ENCODE measurements at places on chromosomes 6 and 20.

DNA sequence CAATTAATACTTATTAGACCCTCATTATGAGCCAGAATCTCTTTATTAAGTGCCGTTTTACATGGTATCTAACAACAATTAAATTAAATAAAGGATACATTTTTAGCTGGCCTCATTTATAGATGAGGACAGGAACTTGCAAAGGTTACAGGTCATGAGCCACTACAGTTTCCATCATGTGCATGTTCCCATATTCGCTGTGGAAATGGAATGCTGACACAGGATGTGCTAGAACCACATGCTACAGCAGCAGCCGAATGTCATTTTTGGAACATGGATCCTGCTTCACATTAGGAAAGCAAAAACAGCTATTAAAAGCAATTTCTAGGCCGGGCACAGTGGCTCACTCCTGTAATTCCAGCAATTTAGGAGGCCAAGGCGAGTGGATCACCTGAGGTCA lies 5.9 kb downstream of the SLC18B1 start:
- DNase-seq: no peak

GRCh38 chr6:31405996-31406395 lies 2.6 kb downstream of the MICA start:
- no peak for DNase-seq

DNA sequence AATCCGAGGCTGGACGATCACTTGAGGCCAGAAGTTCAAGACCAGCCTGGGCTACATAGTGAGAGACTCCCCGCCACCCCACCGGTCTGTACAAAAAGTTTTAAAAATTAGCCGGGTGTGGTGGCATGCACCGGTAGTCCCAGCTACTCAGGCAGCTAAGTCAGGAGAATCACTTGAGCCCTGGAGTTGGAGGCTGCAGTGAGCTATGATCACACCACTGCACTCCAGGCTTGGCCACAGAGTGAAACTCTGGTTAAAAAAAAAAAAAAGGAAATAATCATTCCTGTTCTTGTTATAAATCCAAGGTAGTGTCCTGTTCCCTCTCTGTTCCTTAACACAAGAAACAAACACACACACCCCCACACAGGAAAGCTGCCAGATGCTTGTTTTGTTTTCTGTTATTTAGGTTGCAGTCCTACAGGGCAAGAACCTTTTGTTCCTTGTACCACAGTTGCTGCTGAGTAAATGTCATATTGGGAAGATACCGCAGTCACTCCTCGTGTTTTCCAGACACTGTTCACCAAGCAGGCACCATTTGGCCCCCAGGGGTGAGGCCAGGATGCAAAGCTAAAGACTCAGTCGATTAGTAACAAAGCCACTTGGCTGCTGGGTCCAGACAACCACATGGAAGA lies 28.9 kb downstream of the ASIP start:
- peak; percentile 95 for DNase-seq

DNA sequence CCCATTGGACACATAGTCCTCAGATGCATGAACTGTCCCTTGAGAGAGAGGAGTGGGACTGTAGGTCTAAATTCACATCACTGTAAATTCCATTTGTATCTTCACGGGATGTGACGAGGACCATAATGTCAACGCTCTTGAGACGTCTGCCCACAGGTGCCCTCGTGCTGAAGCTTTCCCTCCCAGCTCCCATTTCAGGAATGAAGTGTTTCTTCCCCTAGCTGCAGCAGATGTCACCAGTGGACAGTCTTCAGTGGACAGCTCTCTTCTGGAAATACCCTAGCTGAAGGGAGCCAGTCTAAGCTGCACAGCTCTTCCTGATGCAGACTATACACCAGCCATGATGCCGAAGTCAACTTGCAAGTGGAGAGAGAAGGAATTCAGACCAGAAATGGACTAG lies 217.4 kb upstream of the ECI2 start:
- no peak for DNase-seq

GRCh38 chr6:125597411-125598253 lies 151.8 kb upstream of the HEY2 start:
- peak; percentile 58 for DNase-seq

DNA sequence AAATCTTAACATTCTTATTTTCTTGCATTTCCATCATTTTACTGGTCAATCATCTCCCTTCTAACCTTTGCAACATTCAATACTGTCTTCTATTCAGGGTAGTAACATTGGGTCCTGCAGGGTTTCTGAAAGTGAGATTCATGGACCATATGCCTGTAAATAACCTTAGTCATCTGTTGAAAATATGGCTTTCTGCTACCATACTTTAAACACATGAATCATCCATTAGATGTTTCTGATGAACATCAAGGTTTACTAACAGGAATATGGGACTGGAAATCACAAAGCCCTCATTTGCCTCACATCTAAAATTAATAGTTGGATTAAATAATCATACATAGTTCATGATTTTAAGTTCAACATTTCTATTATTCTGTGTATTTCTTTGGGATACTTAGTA lies 475.9 kb upstream of the MARCKS start:
- no peak for DNase-seq
